Left ventricle myocardium inferior (tissue), 1 donor: ENCODE measurements at places on chromosomes 3 and 15.

- DNase-seq = no peak
Measured at GRCh38 chr3:40718209-40718608, 193.4 kb downstream of the ZNF621 start.

GRCh38 chr3:101963902-101964362, 114.6 kb downstream of the NFKBIZ start:
- DNase-seq = no peak

DNA sequence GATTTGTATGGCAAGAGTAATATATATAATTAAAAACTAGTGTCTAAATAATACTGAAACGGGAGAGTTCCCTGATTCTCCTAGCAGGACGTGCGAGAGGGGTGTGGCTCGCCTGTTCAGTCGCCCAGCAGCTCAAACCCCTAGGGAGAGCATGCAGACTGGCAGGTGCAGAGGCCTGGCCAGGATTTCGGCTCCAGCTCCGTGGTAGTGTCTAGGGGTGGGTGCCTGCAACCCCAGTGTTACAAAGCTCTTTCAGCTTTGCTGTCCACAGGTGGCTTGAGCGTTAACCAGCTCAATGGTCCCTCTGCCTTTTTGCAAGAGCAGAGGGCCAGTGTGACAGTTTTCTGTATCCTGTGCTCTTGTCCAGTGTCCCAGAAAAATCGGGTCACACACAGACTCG, 226.6 kb downstream of the ALCAM start:
- no peak for DNase-seq

DNA sequence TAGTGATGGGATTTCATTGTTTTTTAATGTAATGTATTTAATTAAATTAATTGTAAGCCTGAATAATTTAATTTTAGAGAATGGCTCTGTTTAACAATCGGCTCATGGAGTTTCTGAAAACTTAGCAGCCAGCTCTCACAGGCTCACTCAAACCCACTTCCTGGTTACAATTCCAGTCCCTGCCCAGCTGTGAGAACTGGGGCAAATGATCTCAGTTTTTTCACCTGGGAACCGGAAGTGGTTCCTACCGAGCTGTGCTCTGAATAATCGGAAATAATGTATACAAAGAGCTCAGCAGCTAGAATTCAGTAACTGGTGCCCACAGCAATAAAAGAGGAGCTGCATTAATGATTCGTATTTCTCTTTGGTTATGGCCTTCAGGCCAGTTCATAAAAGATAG, 244.3 kb upstream of the MCTP2 start:
- no peak for DNase-seq

DNA sequence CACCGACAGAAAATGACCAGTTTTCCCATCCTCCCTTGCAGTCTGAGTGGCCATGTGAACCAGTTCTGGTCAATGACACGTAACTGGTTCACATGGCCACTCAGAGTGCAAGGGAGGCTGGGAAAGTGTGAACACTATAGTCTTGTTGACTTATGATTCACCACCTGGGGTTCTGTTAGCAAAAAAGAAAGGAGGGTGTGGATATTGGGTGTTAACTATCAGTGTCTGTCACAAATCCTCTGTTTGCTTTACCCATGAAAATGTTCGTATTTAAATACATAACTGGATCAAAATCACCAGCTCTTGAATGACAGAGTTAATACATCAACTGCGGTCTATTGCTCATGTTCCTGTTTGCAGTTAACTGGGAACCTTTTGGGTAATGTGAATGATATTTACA, 92.3 kb downstream of the ADAMTSL3 start:
- no peak for DNase-seq

DNA sequence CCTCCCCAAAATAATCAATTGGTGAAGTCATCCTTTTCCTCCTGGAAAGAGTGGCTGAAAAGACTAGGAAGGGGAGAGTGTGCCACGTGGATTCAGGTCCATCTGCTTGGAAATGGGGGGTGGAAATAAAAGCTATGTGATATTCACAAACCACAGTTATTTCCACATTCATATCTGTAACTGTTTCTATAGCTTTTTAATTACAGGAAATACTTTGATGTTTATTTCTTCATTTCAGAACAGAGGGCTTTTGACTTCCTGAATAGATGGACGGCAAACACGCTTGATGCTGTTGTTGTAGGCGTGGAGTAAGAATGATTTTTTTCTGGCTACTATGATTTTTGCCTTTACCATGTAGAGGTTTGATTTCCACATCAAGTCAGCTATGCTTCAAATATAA, 10.1 kb downstream of the AADACL2 start:
- no peak for DNase-seq

GRCh38 chr3:42612928-42613327, 12.4 kb downstream of the NKTR start:
- DNase-seq = no peak

GRCh38 chr15:41115161-41115651, 874 bp downstream of the INO80 start:
- DNase-seq = no peak

DNA sequence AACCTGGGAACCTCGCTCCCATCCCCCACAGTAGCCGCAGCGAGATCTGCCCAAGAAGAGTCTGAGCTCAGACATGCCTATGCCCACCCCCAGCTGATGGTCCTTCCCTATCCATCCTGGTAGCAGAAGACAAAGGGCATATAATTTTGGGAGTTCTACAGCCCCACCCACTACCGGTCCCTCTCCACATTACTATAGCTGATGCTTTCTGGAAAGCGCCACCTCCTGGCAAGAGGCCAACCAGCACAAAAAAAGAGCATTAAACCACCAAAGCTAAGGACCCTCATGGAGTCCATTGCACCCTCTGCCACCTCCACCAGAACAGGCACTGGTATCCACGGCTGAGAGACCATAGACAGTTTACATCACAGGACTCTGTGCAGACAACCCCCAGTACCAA, 168.4 kb downstream of the MEGF11 start:
- no peak for DNase-seq

DNA sequence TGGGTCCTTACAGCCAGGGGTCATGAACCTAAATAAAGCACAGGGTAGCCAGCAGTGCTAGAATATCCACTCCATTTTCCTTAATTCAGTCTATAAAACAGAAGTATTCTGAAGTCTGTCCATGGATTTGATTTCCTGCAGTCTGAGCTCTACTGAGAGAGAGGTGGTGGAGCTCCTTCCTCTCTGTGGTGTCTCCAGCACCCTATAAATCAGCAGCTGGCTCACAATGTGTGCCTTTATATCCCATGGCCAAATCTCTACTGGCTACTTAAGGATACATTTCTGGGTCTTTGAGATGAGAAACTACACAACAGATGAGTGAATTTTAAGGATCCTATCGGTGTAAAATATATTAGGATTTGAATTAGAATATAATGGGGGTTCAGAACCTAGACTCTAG, 339.9 kb upstream of the RBMS3 start:
- DNase-seq = no peak

DNA sequence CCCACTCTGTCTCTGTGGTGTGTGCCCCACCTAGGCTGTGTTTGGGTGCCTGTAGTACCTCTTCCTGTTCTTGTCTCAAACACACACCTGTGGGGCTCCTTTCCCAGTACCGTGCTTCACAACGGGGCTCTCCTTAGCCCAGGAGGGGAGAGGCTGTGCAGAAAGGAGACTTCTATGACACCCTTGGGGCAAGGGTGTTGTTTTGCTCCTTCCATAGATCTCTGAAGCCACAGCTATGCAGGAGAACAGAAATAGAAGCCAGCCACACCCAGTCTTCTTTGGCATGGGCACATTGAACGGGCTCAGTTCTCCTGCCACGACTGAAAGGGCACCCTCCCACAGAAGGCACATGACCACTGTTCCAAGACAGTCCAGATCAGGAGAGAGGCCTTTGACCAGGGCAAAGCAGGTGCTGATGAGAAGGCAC, 74.3 kb downstream of the LIPC start:
- DNase-seq = no peak

DNA sequence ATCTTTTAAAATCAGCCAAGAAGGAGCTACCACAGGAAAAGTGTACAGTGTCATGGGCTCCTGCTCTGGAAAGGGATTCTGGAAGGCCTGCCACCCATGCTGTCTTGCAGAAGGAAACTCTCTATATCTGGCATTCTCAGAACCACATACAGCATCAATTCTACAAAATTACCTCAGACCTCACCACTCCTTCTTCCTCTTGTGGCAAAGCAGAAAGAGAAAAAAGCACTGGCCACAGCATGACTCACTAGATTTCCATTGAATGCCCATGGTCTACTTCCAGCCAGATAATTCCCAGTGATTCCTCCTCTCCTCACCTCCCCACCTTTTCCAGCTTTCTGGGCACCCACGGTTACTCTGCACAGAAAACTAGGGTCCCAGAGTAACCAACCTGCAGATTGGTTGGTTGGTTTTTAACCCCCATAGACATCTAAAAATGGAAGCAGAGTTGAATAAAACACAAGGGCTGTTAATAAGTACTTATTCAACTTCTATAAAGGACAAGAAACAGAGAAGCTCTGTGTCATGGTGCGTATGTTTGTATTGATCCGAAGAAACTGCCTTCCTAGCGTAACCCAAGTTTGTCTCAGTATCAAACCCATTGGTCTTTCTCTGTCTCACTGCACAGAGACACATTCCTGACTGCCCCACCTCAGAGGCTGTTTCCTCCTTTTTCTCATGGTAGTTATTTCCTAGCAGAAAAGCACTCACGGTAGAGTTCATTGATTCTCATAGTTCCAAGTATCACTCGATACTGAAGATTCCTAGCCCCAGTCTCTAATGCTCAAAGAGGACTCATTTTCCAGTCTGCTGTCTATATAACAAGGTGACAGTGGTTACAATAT, 67.7 kb downstream of the LDHAL6B start:
- DNase-seq = no peak

- peak; percentile 21 for DNase-seq
Measured at GRCh38 chr3:36786921-36787890, 22.9 kb upstream of the DCLK3 start.

GRCh38 chr15:94370206-94370935, 139.0 kb downstream of the MCTP2 start:
- DNase-seq = no peak

- DNase-seq = no peak
Measured at GRCh38 chr3:38740537-38740936, 75.5 kb downstream of the SCN10A start.

DNA sequence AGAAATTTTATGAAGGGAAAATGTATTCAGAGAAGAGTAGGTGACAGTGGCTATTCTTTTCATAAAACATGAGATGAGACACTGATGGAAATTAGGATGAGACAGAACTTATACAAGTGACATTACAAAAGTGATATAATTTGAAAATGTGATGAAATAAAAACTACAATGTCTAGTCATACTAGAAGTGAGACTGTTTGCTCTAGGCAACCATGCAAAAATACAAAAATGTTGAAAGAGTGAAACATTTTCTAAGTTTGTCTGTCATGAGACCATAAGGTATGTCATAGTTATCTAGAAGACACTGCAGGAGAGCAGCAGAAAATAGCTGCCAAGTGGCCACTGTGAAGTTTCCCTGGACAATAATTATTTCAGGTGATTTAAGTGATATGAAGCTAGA, 459.5 kb downstream of the DIPK2A start:
- DNase-seq = no peak
